LHCN-M2 (cell line): ENCODE measurements at places on chromosomes 5 and 9. TPM values are rescaled to one million over a fixed set of nuclear protein-coding genes. Genes with fewer than 3 reads are reported as not detected.

- no peak for DNase-seq
Measured at GRCh38 chr5:139340051-139340450, 1.6 kb upstream of the PAIP2 start.

DNA sequence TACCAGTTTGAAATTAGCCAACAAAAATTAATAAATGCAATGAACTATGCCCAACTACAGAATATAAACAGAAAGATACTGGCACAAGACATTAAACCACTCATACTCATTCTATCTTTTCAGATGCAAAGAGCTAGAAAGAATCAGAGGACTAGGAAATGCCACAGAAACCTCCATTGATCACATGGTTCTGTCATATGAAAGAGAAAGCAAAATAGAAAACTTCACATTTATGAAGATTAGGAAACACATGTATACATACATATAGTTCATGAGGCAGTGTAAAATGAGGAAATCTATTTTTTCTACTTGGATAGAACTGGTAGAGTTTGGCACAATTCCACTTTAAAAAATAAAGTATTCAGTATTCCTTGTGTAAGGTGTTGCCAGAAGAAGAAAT, 275.1 kb upstream of the PTGER4 start:
- DNase-seq: no peak

DNA sequence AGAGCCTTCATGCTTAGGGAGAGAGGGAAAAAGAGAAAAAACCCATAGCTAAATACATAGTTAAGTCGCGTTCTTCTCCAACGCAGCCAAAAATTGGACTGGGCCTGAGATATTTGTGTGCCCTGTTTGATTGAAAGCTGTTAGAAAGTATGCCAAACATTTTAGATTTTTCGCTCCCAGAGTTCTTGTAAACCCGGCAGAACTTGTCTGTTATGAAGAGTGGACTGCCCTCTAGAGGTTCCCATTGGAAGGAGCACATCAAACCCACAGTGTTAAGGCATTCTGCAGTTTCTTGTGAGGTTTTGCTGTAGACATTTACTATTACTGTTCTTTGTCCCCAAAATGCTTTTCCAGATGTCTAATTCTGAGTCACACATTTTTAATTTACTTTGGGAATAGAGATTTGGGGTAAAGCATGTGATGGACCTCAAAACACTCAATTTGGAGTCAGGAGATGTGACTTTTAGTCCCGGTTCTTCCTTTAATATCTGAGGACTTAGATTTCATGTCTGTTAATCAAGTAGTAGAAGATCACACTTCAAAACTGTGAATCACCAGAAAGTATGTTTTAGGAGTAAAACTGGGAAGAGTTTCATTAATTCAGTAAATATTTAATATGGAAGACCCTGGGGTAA, 96.6 kb downstream of the PCSK1 start:
- DNase-seq: peak; percentile 94

The ARSI gene
- total RNA-seq: 6.2 and 11.0 TPM in 2 replicates

The ZFP37 gene
- 3.3 and 4.9 TPM in 2 replicates for total RNA-seq

- peak; percentile 61 for DNase-seq
Measured at GRCh38 chr5:174750711-174751110, 26.3 kb downstream of the MSX2 start.

The ADGRD2 gene
- total RNA-seq: not detected in 2 replicates

The NPR3 gene
- total RNA-seq: 5.6 and 6.4 TPM in 2 replicates

The MYOZ3 gene
- under 0.01 and 0.06 TPM in 2 replicates for total RNA-seq

GRCh38 chr9:114085387-114085789, 7.3 kb upstream of the AMBP start:
- DNase-seq: no peak

- DNase-seq: no peak
Measured at GRCh38 chr5:54803471-54804011, 181.9 kb downstream of the ESM1 start.

The AGXT2 gene
- total RNA-seq: not detected in 2 replicates

The CER1 gene
- total RNA-seq: not detected in 2 replicates

DNA sequence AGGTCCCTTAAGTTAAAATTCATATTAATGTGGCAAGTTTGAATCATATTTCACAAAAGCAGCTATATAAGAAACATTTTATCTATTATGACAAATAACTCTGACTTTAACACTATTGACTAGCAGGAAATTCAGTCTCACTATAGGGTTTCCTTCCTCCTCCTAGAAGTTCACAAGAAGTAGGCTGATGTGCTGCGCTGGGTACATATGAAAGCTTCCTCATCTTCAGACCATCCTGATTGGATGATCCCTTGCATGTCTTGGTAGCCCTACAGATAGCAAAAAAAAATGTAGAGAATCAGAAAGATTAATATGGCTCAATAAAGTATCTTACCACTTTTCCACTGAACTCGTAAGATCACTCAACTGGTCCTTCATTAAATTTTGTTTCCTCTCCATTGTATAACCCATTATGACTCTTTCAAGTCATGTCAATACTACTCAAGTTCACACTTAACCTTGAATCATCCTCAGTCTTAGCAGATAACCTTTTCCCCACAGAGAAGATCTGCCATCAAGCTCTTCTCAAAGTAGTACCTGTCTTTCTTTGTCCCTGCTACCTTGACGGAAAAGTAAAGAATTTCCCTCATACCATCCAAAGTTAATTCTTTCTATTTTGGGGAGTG, 11.5 kb upstream of the PSIP1 start:
- no peak for DNase-seq

GRCh38 chr9:126615245-126615790, 1.6 kb downstream of the LMX1B start:
- no peak for DNase-seq

DNA sequence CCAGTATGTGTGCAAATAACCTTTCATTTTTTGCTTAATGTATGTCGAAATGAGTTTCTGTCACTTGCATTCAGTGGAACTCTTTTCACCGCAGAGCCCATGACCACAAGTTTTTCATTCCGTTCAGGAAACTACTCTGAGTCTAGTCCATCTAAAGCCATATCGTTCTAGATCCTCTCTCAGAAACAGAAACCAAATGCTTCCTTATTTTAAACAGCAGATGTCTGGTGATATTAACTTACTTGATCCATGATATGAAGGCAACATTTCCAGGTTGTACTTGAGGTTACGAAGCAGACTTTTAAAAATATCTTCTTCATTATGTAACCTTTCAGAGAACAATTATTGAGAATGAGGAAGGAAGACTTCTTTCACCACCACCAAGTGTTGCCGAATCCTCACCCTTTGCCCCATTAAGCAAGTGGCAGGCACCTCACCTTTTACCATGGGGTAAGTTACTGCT, 72.4 kb upstream of the GNAQ start:
- no peak for DNase-seq

GRCh38 chr9:83238871-83239640, 176.1 kb upstream of the RASEF start:
- DNase-seq: peak; percentile 49

GRCh38 chr9:37119360-37119759, 1.0 kb upstream of the ZCCHC7 start:
- no peak for DNase-seq

DNA sequence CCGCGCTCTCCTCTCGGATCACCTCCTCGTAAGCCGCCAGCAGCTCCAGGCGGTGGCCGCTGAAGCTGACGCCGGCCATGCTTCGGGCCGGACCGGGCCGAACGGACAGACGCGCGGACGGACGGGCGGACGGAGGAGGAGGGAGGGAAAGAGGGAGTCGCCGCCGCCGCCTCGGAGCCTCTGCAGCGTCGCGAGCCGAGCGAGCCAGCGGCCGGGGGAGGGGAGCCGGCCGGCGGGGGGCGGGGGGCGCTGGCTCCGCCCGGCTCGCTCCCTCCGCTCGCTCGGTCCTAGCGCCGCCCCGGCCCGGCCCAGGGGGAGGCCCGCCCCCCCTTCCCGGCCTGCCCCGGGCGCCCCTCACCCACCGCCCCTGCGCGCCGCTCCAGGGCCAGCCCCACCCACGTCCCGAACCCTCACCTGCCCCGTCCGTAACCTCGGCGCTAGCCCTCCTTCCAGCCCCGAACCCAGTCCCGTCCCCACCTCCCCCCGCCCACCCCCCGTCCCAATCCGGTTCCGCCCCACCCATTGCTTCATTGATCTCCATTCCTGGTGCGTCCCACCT, at the start of gene DBN1:
TSS of gene DBN1 (minus strand) at position 192 of the 559 bp plus-strand sequence. CDS start at position 79, 113 bp downstream.
- DNase-seq: peak; percentile 58

GRCh38 chr9:114207034-114207810, 51.9 kb downstream of the COL27A1 start:
- DNase-seq: peak; percentile 83

DNA sequence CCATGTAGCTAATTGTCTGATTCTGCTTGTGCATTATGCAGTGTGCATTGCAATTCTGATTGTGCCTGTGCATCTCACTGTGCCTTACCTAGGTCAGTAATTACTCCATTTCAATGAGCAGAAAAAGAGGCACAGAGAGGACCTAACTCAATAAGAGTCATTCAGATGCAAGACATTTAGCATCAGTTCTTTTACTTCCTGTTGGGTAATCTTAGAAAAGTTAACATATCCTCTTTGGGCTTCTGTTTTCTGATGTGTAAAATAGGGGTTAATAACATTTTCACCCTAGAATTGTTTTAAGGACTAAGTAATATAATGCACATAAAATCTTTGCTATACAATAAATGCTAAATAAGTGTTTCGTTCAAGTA, 7.0 kb upstream of the DCTN4 start:
- DNase-seq: no peak

DNA sequence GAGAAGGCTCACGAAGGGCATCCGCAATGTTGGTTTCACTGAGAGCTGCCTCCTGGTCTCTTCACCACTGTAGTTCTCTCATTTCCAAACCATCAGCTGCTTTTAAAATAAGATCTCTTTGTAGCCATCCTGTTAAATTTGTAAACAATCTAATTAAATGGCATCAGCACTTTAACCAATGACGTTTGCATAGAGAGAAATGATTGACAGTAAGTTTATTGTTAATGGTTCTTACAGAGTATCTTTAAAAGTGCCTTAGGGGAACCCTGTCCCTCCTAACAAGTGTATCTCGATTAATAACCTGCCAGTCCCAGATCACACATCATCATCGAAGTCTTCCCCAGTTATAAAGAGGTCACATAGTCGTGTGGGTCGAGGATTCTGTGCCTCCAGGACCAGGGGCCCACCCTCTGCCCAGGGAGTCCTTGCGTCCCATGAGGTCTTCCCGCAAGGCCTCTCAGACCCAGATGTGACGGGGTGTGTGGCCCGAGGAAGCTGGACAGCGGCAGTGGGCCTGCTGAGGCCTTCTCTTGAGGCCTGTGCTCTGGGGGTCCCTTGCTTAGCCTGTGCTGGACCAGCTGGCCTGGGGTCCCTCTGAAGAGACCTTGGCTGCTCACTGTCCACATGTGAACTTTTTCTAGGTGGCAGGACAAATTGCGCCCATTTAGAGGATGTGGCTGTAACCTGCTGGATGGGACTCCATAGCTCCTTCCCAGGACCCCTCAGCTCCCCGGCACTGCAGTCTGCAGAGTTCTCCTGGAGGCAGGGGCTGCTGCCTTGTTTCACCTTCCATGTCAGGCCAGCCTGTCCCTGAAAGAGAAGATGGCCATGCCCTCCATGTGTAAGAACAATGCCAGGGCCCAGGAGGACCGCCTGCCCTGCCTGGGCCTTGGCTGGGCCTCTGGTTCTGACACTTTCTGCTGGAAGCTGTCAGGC, 16.6 kb downstream of the SQSTM1 start:
- DNase-seq: no peak

GRCh38 chr9:96342571-96343245, 40.7 kb upstream of the HSD17B3 start:
- DNase-seq: no peak

The CYSRT1 gene
- 4.1 and 4.4 TPM in 2 replicates for total RNA-seq

DNA sequence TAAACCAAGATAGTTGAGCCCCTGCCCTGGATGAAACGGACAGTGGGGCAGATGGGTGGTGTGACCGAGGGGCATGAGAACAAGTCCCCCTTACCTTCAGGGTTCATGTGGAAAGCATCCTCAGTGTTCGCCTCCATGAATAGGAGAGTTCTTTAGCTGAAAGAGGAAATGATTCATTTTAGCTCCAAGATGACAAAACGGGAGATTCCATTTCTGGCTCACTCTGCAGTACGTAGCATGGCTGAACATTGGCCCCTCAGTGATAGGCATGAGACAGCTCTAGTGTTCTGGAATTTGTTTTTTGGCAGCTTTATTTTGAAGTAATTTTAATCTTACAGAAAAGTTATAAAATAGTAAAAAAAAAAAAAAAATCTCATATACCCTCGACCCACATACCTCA, 70.2 kb upstream of the AGXT2 start:
- peak; percentile 41 for DNase-seq

The PCDHGB1 gene
- 6.8 and 8.1 TPM in 2 replicates for total RNA-seq

The ACOT12 gene
- not detected in 2 replicates for total RNA-seq

DNA sequence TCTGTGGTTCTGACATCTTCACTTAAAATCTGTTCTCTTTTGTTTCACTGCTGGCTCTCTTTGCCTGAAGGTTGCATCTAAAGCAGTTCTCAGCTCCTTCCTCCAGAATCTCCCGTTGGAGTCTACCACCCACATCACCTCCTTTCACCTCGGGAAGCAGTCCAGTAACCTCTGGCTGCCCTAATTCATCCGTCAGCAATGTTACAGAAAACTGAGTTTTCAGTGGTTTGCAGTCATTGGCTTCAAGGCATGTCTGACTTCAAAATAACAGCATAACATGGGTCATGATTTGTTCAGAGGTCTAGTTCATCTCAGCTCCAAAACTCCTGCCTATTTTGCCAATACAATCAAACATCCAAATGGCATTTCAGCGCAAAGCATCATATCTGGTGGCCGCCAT, 107.7 kb downstream of the GOLPH3 start:
- no peak for DNase-seq

The THBS4 gene
- total RNA-seq: 0.11 and 0.38 TPM in 2 replicates

GRCh38 chr5:74272024-74272775, 368.3 kb downstream of the ENC1 start:
- peak; percentile 22 for DNase-seq

The DRD1 gene
- total RNA-seq: not detected in 2 replicates

GRCh38 chr5:99320436-99320835, 391.6 kb upstream of the CHD1 start:
- no peak for DNase-seq

DNA sequence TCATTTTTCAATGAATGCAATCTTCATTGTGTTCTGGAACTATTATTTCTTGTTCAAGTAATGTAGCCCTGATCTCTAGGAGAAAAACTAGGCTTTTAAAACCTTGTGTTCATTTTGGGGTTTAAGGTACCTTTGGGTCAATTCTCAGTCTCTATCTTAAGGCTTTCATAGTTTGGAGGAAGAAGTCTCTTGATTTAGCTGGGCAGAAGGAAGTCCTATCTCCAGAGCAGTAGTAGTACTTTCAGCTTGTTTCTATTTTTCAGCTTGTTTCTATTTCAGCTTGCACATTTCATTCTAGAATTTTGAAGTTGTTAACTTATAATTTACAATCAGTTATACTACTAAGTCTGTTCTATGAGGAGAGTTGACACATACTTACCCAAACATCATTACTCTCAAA, 15.2 kb downstream of the CSNK1G3 start:
- DNase-seq: no peak

GRCh38 chr9:109811876-109812275, 31.9 kb downstream of the PALM2AKAP2 start:
- no peak for DNase-seq

DNA sequence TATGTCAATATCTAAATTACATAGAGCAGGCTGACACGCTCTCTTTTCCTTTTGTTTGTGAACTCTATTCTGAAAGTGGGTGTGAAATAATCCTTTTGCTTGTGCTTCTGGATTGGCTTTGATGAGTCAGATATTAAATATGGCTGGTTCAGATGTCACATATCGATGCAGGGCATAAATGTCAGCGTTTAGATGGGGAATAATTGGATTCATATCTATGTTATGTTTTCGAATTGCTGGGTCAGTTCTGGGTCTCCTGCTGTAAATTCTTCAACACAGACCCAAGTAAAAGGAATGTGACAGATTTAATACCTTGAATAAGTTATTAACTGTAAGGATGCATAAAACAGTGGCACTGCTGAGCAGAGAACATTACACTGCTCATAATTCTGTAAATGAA, 118.7 kb upstream of the SNX2 start:
- peak; percentile 10 for DNase-seq

The PCDH12 gene
- under 0.01 TPM in 1 of 2 replicates, not detected in the other for total RNA-seq
